Activated CD4-positive, CD25-positive, alpha-beta regulatory T cell (primary cell): ENCODE measurements at places on chromosomes 6 and 20.

GRCh38 chr6:137638926-137639706 lies 144.9 kb upstream of the OLIG3 start:
- no peak for DNase-seq

DNA sequence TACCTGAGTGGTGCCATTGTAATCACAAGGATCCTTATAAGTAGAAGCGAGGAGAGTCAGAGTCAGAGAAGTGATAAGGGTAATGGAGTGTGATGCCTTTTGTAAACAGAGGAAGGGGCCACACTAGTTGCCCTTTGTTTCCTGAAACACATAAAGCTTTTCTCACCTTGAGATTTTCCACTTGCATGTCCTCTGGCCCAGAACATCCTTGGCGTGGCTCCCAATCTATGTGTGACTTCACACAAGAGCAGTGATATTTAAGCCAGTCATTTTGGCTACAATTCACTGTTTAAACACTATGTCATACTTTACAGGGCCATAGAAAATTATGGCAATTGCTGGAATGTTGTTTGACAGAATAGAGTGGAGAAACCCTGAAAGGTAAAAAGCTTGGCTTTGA lies 121.2 kb upstream of the BTN3A2 start:
- DNase-seq = no peak

DNA sequence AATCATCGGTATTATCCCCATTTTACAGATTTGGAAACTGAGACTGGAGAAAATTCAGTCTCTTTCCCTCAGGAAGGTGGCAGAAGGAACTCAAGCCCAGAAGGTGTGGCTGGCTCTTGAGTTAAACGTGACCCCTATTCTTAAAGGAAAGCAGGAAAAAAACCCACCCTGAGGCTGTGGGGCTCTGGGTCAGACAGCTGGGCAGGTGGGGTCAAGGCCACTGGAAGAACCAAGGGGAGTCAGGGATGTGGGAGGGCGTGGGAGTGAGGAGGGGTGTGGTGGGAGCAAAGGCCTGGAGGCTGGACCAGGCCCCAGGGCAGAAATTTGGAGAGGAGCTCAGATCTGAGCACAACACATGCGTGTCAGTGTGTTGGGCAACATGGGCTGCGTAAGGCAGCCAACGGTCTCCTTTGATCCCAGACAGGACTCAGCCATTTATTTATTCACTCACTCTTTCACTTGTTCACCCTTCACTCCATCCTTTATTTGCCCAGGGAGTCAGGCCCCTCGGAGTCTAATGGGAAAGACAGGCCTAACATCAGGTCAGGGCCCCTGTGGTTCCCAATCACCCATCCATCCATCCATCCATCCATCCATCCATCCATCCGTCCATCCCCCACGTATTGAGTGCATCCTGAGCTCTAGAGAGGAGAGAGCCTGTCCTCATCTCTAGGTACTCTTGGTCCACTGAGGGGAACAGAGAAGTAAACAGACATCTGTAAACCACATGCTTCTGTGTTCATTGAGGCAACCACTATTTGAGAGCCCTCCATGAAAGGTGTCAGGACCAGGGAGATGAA lies 165.0 kb downstream of the VEGFA start:
- no peak for DNase-seq

- no peak for DNase-seq
Observed at GRCh38 chr6:16148498-16148897, 19.6 kb downstream of the MYLIP start.

DNA sequence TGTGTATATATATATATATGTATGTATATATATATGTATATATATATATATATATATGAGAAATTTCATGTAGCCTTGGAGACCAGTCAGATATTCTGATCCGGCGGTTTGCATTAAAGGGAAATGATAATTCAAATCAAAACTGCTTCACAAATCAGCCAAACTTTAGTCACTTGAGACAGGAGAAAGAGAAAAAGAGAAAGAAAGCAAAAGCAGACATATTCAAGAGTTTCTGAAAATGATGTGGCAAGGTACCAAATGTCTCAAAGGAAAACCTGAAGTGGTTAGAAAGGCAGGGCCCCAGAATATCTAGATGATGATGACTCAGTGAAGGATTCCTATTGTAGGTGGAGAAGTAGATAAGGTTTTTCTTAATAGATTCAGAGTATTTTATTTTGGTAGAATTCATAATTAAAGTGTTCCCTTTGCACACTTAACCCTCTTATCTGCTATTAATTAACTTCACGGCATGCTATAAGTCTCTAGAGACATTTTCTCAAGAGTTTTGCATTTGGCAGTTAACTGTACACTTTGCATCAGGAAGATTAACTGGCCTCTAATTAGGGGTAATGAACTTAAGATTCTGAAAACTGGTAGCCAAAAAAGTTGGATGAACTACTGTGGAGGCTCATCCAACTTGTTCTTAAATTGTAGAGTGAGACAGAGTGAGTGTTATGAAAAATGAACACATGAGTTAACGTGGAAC lies 50.1 kb upstream of the ASF1A start:
- no peak for DNase-seq

GRCh38 chr6:36625158-36625919 lies 31.2 kb downstream of the SRSF3 start:
- DNase-seq = no peak
